ENCODE measurements at places on chromosomes 16 and 17.

DNA sequence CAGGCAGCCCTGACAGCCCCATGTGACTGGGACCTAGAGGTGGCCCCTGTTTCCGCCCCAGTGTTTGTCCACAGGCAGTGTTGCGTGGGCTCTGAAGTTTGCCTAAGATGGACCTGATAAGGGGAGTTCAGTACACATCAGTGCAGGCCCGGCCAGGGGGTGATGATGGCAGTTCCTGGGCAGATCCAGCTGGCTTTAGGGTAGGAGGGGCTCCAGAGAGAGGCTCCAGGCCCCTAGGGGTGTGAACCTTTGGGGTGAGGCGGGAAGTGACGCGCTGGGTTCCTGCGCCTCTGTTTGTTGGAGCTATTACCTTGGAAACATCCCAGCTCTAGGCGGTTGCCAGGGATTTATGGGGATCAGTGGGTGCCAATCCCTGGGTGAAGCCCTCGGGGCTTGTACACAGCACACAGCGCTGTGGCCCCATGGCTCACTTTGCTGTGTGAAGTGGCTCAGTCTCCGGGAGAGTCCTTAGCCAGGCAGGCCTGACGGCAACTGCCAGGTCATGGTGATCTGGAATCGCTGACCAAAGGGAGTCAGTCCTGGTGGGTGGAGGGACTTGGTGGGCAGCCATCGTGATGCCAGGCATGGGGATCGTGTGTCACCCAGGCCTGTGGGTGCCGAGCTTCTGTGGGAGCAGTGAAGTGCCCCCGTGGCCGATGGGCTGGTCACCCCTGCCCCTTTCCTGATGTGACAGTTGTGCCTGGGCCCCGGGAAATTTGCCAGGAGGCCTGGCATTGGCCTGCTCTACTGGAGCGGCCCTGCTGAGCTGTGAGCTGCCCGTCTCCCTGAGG, 146.1 kb downstream of the SEC14L1 start:
- no peak for DNase-seq

DNA sequence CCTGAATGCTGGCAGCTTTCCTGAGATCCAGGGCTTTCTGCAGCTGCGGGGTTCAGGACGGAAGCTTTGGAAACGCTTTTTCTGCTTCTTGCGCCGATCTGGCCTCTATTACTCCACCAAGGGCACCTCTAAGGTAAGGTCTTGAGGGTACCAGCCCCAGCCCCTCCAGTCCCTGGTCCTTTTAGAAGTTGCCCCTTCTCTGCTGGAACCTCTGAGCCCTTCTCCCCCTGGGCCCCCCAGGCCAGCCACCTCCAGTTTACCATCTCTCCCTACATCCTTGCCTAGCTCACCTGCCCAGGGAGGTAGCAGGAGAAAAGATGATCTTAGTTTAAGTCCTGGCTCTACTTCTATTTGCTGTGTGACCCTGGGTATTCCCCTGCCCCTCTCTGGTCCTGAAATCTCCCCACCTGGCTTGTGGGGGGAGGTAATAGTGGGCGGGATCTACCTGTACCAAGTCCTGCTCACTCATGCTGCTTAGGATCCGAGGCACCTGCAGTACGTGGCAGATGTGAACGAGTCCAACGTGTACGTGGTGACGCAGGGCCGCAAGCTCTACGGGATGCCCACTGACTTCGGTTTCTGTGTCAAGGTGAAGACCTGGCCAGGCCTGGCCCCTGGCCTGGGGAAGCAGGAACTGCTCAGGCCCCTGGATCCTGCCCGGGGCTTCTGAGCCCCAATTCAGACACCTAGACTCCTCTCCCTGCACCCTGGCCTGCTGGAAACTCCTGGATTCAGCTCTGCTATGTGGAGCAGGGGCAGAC, 6.5 kb downstream of the GRB7 start:
- no peak for DNase-seq

GRCh38 chr17:47844814-47845715, 4.0 kb upstream of the SCRN2 start:
- no peak for DNase-seq

GRCh38 chr17:41510251-41511065, 5.0 kb upstream of the KRT13 start:
- DNase-seq = no peak

Measured in effector CD4-positive, alpha-beta T cell (primary cell).